CD4-positive, CD25-positive, alpha-beta regulatory T cell (primary cell): ENCODE measurements at places on chromosomes 6 and 20. TPM values are rescaled to one million over a fixed set of nuclear protein-coding genes. Genes with fewer than 3 reads are reported as not detected.

TAAR5 gene
- not detected for total RNA-seq

FAM83C gene
- total RNA-seq, result not detected

FBXO9 gene
- 78.3 TPM for total RNA-seq

FOXF2 gene
- not detected for total RNA-seq

DNA sequence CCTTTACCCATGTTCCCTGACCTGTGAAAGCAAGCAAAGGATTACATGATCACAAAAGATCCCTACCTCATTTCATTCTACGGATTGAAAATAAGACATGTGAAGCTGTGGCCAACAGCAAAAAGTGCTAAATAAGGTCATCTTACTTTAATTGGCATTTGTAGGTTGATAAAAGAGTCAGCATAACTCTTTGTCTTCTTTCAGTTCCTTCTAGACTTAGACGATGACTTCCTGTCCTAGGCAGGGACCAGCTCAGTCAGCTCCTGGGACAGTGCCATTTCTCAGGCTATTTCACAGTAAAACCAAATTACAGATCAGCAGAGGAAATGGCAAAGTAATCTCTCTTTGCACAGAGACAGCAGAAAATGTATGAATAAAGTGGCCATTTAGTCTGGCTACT, 480.7 kb downstream of the RFPL4B start:
- H3K4me1 ChIP-seq, result no peaks in the 10 kb centered on the region
- H3K27me3 ChIP-seq, result no peaks in the 10 kb centered on the region
- no peak for DNase-seq

GRCh38 chr6:25217302-25217701, 61.9 kb upstream of the CARMIL1 start:
- no peak for DNase-seq
- H3K4me3 ChIP-seq, result no peak overlapping the region
- H3K36me3 ChIP-seq, result no peaks in the 10 kb centered on the region
- H3K27ac ChIP-seq, result no peak overlapping the region
- H3K27me3 ChIP-seq, result peaks cover under 1% of the 10 kb centered on the region
- no peaks in the 10 kb centered on the region for H3K4me1 ChIP-seq

GRCh38 chr20:53243152-53243551, 271.0 kb downstream of the TSHZ2 start:
- H3K27ac ChIP-seq, result no peak overlapping the region

GRCh38 chr6:143744551-143745165, 66.9 kb downstream of the PHACTR2 start:
- H3K4me1 ChIP-seq, result no peaks in the 10 kb centered on the region
- no peak overlapping the region for H3K4me3 ChIP-seq
- DNase-seq, result no peak

GRCh38 chr6:31383149-31383548, 20.2 kb upstream of the MICA start:
- no peak overlapping the region for H3K4me3 ChIP-seq
- no peak overlapping the region for H3K27ac ChIP-seq
- H3K36me3 ChIP-seq, result no peaks in the 10 kb centered on the region

DNA sequence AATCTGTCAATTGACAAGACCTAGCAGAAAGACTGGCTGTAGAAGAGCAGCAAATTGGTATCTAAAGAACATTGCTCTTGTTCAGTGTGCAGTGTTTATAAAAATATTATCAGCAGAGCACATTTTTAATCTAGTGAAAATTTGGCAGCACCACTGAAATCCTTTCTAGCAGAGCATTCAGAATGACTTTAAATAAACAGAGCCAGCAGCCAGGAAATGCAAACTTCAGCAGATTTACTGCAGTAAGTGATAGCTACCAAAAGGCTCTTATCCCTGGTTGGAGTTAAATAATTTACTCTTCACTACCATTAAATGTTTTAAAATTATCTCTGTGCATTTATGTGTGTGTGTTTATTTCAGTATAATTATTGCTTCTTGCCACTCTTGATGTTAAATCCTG, 590.9 kb upstream of the CITED2 start:
- H3K27me3 ChIP-seq, result no peaks in the 10 kb centered on the region
- no peaks in the 10 kb centered on the region for H3K36me3 ChIP-seq
- H3K4me3 ChIP-seq, result no peak overlapping the region
- DNase-seq, result no peak
- H3K4me1 ChIP-seq, result no peaks in the 10 kb centered on the region

- H3K27ac ChIP-seq, result no peak overlapping the region
- no peak for DNase-seq
- peaks cover 24% of the 10 kb centered on the region for H3K4me1 ChIP-seq
Measured at GRCh38 chr6:111687652-111688051, 82.0 kb upstream of the TRAF3IP2 start.

DNA sequence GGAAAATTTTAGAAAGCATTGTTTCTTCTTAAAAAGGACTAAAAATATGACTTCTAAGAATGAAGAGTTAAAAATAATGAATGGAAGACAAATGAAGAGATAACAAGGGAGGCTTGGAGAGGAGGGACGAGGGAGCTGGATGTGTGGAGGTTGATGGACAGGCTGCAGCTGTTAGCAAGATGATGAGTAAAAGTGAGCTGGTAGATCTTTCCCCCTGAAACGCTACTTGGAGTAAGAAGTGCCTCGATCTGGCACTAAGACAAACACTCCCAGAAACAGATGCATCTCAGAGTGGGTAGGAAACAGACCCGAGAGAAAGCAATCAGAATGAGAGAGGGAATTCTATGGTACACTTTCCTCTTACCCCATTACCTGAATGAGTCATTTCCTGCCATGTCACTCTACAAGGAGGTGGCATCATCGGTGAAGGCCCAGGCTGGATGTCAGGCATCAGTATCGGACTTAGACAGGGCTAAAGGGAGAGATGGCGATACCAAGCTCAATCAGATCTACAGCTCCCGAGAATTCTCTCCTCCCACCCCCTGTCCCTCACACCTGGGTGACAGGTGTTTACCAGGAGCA, 154.1 kb upstream of the BMP2 start:
- no peaks in the 10 kb centered on the region for H3K4me1 ChIP-seq
- no peaks in the 10 kb centered on the region for H3K36me3 ChIP-seq
- H3K4me3 ChIP-seq, result no peak overlapping the region
- DNase-seq, result no peak

DNA sequence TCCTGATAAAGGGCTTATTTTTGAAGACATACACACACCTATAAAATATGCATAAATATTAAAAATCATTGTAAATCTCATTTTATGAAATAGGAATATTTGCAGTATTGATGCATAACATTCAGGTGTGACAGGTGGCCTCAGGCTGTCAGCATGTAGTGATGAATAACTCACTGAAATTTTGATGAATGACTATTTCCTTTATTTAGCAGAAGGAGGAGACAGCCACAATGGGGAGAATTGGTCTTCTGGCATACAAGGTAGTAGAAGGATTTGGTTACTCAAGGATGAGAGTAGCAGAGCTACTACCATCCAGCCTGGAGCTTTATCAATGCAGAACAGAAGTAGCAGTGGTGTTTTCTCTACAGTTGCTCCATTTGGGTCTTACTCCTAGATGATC, 47.2 kb downstream of the RGS17 start:
- no peak overlapping the region for H3K27ac ChIP-seq
- H3K4me3 ChIP-seq, result no peak overlapping the region
- no peaks in the 10 kb centered on the region for H3K27me3 ChIP-seq
- DNase-seq, result no peak
- no peaks in the 10 kb centered on the region for H3K4me1 ChIP-seq

DNA sequence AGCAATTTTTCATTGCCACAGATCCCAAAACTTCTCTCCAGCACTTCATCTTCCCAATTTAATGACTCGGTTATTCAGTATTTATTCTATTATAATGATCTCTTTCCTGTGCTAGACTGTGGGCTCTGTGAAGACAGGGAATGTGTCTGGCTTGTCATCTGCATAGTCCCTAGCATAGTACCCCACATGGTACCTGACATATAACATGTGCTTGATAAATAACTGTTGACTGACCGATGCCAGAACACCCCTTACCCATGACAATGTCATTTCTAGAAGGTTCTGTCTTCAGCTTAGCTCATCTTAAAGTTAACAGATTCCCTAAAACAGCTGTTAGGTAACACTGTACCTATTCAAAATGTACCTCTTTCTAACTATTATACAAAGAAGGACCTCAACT, 3.6 kb downstream of the PXMP4 start:
- no peak overlapping the region for H3K4me3 ChIP-seq
- H3K27me3 ChIP-seq, result no peaks in the 10 kb centered on the region
- H3K27ac ChIP-seq, result no peak overlapping the region
- DNase-seq, result no peak
- H3K4me1 ChIP-seq, result peaks cover 12% of the 10 kb centered on the region

- H3K36me3 ChIP-seq, result no peaks in the 10 kb centered on the region
- no peaks in the 10 kb centered on the region for H3K27me3 ChIP-seq
- no peak overlapping the region for H3K4me3 ChIP-seq
- no peak for DNase-seq
- no peak overlapping the region for H3K27ac ChIP-seq
Measured at GRCh38 chr6:150203871-150204545, 61.2 kb downstream of the PPP1R14C start.

DNA sequence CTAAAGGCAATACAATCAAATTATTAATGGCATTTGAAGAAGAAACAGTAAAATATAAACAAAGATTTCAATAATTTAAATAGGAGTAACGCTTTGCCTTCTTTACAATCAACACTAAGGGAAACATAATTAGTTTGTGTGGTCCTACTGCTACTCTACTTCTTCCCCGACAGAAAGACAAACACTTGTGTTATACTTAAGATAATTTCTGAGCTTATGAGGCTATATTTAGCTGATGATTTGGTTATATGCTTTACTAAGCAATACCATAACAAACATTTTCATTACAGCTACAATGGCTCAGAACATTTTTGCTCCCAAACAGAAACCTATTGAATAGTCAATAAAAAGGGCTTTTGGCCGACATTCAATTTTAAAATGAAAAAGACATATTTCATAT, 1217.2 kb upstream of the GJE1 start:
- H3K27me3 ChIP-seq, result no peaks in the 10 kb centered on the region
- H3K4me3 ChIP-seq, result no peak overlapping the region
- no peak for DNase-seq
- no peak overlapping the region for H3K27ac ChIP-seq
- H3K4me1 ChIP-seq, result no peaks in the 10 kb centered on the region
- no peaks in the 10 kb centered on the region for H3K36me3 ChIP-seq

DNA sequence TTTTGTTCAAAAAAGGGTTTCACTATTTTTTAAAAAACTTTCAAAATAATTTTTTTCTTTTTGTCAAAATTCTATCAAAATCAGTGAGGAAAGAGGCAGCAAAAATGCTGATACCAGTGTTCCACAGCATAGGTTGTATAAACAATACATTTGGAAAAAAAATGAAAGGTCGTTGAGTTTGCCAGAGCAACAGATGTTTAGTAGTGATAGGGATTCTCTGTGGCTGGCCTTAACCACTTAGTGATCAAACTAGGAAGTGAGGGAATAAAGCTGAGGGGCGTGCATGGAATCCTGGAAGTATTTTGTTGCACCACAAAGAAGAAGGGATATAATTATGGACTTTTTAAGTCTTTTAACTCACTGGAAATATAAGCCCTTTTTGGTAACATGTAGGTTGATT, 555.3 kb upstream of the CHD6 start:
- no peak overlapping the region for H3K27ac ChIP-seq
- no peak for DNase-seq
- no peaks in the 10 kb centered on the region for H3K4me1 ChIP-seq
- no peaks in the 10 kb centered on the region for H3K36me3 ChIP-seq
- H3K4me3 ChIP-seq, result no peak overlapping the region
- no peaks in the 10 kb centered on the region for H3K27me3 ChIP-seq

DNA sequence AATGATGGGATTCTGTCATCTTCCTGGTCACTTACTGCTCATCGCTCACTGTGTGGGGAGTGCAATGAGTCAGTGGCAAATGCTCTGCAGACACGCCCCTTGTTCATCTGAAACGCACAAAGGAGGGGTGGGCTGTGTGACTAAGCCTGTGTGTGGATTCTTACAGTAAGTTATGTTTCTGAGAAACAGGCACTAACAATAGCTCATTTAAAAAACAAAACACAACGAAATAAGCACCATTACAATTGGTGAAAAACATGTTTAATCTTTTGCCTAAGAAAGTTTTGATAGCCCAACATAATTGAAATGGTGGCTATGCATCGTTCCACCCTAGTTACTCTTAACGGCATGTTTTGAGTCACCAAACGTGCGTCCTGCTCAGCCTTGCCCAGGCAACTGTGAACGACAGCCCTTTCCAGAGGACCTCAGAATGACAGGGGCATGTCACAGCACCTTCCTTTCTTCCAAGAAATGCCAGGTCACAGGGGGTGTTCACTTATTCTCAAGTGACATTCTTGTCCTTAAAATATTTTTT, 118.4 kb upstream of the SGK1 start:
- no peak overlapping the region for H3K27ac ChIP-seq
- peaks cover 11% of the 10 kb centered on the region for H3K4me1 ChIP-seq
- DNase-seq, result peak; percentile 10
- no peaks in the 10 kb centered on the region for H3K27me3 ChIP-seq
- H3K36me3 ChIP-seq, result no peaks in the 10 kb centered on the region
- peak overlapping the region; percentile 88 for H3K4me3 ChIP-seq

DNA sequence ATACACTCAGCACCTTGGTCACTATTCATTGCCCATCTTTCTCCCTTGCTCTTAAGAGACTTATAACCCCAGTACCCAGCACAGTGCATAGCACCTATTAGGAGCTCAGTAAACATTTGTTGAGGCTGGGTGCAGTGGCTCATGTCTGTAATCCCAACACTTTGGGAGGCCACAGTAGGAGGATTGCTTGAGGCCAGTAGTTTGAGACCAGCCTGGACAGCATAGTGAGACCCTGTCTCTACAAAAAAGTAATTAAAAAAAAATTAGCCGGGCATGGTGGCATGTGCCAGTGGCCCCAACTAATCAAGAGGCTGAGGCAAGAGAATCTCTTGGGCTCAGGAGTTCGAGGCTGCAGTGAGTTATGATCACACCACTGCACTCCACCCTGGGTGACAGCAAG, 8.2 kb upstream of the EIF2S2 start:
- no peak overlapping the region for H3K4me3 ChIP-seq
- no peaks in the 10 kb centered on the region for H3K27me3 ChIP-seq
- no peaks in the 10 kb centered on the region for H3K4me1 ChIP-seq
- DNase-seq, result no peak

DNA sequence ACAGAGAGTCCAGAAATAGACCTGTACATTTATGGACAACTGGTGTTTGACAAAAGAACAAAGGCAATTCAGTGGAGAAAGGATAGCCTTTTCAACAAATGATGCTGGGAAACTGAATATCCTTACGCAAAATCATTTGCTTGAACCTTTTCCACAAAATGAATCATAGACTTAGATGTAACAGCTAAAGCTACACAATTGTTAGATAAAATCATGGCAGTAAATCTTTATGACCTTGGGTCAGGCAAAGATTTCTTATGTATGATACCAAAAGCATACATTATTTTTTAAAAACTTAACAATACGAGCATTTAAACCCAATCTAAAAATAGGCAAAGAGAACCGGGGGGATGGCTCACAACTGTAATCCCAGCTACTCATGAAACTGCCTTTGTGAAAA, 73.5 kb upstream of the DST start:
- no peak overlapping the region for H3K4me3 ChIP-seq
- H3K27ac ChIP-seq, result no peak overlapping the region
- no peaks in the 10 kb centered on the region for H3K36me3 ChIP-seq
- no peaks in the 10 kb centered on the region for H3K27me3 ChIP-seq
- DNase-seq, result no peak
